ENCODE measurements at places on chromosomes 4 and X.

- no peak for DNase-seq
Measured at GRCh38 chr4:36111172-36111571, 133.1 kb downstream of the ARAP2 start.

DNA sequence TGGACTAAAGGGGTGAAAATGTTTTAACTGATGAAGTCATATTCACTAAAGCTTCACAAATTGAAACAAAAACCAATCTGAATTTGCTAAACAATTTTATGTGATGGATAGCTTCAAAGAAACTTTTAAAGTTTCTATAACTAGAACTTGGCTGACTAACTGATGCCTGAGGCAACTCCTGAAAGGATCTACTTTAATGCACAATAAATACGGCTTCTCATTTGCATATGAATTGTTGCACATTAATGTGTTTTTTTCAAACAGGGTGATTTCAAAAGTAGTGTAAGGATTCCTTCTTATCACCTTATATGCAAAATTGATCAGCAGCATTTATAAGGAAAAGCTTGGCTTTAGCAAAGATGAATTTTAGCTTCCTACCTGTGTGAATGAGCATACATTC lies 58.4 kb upstream of the ATOH1 start:
- no peak for DNase-seq

DNA sequence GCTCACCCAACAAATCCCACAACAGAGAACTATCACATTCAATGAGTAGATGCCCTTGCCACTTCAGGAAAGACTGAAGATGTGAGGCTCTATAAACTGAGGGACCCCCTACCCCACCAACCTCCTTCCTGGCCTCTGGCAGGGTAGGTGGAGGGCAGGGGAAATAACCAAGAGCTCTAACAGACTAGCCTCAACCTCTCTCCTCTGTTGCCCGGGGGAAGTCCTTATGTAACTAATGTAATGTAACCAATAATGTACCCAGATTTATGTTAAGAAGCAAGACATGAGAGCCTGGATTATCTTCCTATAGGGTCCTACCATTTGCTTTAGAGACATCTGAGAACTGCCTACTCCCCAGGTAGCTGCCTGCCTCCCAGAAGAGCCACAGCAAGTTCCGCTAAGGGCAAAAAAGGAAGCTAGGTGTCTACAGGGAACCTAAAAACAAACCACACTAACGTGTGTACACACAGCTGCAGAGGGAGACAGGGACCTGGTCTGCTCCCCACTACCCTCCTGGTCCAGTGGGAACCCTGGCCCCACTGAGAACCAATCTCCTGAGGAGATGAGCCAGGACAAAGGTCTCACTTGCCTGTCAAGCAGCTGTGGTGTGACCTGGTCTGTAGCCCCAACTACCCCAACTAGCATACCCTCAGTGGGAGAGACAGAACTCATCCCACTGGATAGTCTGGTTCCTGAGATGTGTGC lies 17.7 kb downstream of the OTUD5 start:
- DNase-seq = no peak

DNA sequence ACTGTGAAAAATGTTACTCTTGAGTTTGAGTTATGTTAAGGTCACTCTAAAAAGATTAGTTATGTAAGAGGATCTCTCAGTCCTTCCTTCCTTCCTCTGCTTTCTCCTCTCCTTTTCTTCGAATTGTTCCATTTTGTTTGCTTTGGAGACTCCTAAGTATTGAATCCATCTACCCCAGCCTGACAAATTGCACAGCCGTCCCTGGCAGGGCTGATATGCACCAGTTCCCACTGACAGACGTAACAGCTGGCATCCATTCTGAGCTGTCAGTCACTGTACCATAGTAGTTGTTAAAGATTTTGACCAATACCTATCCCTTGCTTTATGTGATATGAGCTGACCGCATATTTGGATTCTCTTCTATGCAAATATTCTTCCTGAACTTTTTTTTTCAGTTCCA lies 210.7 kb upstream of the IGFBP7 start:
- no peak for DNase-seq

GRCh38 chrX:151515237-151515636 lies 48.2 kb upstream of the PASD1 start:
- no peak for DNase-seq

DNA sequence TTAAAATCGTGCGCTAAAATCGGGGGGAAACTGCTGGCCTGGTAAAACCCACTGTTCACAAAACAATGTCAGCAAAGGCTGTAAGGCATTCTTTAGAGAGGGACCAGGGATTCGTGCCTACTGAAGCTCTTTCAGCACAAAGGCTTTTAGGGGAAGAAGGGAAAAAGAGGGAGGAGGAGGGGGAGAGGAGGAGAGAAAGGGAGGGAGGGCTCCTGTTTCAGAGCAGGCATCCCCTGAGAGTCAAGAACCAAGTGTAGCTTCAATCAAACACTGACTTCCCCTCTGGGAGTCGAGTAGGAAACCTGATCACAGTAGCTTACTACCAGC lies 9.5 kb downstream of the BCOR start:
- no peak for DNase-seq

- DNase-seq = no peak
Measured at GRCh38 chrX:68571292-68571609, 72.4 kb downstream of the YIPF6 start.

GRCh38 chr4:110211007-110211769 lies 12.8 kb upstream of the ELOVL6 start:
- DNase-seq = no peak

DNA sequence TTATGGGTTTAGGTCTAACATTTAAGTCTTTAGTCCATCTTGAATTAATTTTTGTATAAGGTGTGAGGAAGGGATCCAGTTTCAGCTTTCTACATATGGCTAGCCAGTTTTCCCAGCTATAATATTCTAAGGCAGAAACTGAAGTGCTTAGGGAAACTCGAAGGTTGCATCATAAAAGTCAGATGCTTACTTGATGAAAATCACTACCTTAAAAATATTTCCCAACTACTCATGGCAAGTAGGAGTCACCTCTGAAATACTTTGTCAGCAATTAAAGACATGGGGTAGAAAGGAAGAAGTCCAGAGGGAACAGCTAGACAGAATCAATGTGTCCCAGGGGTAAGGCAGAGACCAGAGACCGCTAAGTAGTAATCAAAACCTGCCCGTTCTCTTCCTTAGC lies 6.3 kb upstream of the AP1S2 start:
- no peak for DNase-seq

DNA sequence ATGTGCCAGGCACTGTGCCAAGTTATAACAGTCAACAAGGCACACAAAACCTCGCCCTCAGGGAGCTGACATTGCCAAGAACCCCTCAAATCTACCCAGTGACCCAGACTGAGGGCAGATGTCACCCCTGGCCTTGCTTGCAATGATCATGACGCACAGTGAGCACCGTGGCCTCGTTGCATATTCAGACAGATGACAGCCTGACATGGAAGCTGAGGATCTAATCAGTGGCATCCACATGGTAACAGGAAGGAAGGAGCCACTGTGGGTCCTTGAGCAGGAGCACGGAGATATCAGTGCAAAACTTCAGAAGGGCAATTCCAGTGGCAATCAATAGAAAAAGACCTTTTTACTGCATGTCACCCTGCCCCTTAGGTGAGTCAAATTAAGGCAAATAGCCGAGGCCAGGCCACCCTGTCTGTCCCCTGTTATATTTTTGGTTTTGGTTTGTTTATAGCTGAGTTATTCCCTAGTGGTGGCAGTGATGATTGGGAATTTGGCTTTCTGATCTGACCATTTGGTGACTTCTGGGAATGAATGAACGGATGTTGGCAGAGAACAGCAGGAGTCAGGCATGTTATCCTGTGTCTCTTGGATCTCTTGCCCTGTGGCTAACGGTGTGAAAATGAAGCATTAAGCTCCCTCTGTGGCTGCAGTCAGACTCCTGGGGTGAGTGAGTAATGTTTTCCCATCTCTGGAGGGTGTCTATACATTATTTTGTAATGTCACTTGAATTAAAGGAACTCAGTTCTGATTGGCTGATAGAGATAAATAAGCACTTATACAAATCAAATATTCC lies 20.4 kb downstream of the WDR13 start:
- no peak for DNase-seq

- DNase-seq = peak; percentile 60
Measured at GRCh38 chrX:70755850-70756249, 152.7 kb downstream of the TEX11 start.

GRCh38 chrX:103663981-103664762 lies 22.3 kb downstream of the MORF4L2 start:
- DNase-seq = no peak

- DNase-seq = no peak
Measured at GRCh38 chr4:118282692-118283091, 70.1 kb downstream of the PRSS12 start.

DNA sequence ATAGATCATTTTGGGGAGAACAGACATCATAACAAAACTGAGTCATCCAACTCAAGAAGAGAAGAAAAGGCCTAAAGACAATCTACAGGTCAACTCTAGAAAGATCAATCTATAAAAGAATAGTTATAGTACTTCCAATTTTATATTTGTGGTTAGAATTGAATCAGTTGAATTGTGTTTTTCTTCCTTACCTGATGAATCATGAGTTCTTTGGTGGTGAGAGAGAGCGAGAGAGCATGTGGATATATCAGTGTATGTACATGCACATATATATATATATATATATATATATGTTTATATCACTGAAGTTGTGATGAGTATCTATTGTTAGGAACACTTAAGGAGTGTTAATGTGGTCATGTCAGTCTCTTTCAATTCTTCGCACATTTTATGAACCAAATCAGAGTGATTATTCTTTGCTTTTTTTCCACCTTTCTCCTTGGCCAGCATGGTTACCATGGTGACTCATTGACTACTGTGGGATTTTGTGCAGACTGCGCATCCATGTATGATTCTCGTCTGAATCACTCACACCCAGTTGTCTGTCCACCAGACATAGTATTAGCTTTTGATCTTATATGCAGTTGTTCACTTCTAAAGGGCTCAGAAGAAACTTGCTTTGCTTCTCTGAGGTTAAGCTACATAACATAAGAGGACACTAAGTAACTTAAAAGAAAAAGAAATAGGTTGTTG lies 90.4 kb upstream of the RAB40AL start:
- no peak for DNase-seq

DNA sequence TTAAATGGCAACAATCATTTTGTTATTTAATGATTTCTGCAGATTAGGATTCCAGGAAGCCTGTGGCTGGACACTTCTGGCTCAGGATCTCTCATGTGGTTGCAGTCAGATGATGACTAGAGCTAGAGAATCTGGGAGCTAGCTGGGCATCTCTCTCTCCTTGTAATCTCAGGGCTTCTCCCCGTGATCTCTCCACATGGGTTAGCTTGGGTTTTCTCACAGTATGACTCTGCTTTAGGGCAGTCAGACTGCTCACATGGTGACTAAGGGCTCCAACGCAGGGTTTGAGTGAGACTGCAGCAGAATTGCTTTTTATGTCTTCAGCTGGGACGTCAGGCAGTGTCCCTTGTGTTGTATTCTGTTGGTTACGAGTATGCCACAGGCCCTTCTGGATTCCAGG lies 361.4 kb downstream of the CBLL2 start:
- DNase-seq = no peak

GRCh38 chr4:176001151-176002006 lies 64.3 kb upstream of the WDR17 start:
- no peak for DNase-seq

DNA sequence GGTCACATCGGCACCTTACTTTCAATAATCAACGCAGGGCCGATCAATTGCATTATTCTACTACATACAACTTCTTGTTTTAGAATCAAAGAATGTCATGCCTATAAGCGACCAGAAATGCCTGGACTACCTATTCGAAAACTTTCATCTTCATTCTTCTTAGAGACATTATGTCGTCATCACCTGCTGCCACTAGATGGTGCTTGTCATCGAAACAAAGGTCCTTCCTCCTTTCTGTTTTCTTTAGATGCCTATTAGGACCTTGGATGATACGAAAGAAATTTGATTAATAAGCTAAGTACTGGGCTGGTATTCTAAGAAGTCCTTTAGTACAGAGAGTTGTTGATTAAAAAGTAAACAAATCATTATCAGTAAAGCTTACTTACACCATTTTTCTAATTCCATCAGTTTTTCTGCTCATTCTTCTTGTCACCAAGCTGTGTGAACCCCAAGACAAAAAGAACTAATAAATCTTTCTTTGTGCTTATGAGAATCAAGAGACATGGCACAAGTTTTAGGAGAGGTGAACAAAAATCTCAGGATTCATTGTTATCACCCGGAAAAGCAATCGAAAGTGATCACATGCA lies 154.5 kb upstream of the SLC4A4 start:
- peak; percentile 21 for DNase-seq

DNA sequence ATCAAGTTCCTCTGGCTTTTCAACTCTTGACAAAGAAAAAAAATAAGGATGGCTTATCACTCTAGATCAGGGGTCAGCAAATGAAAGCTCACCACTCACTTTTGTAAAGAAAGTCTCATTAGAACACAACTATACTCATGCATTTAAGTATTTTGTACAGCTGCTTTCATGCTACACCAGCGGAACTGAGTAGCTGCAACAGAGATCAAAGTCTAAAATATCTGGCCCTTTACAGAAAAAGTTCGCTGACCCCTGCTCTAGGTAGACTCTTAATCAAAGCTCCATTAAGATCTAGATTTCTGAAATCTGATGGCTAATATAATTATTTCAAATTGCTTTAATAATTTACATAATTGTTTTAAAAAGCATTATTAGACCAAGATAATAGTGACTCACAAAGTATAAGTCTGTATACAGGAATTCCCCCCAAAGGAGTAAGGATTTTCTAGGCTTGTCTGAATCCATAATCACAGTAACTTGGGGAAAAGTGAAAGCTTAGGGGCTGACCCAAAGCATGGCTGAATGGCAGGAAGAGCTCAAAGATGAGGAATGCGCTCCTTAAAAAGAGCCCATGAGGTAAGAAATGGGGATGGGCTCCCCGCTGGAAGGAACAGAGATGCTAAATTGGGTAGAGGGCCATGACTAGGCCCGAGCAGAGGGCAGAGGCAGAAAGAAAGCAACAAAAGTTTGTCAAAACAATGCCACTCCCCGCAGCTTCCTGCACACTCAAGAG lies 140.3 kb downstream of the SH3KBP1 start:
- DNase-seq = no peak

DNA sequence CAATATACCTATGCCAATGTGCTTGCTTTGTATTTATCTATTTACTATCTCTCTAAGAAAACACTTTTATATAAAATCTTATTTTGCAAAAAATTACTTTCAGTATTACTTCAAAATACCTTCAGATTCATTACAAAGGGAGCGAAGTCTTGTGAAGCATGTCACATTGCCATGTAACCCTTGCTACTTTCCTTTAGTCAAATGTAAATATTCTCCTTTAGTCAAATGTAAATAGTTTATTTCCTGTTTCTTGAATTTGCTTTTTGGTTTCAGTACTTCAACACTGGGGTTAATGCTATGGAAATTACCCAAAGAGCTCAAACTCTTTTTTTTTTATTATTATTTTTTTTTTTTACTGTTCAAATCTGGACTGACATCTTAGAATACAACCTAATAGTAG lies 383.3 kb downstream of the GRXCR1 start:
- DNase-seq = no peak

GRCh38 chr4:89640620-89641366 lies 196.2 kb downstream of the SNCA start:
- DNase-seq = no peak

GRCh38 chr4:4800646-4801408 lies 58.6 kb upstream of the MSX1 start:
- DNase-seq = no peak

GRCh38 chr4:123651066-123651465 lies 254.5 kb downstream of the SPRY1 start:
- DNase-seq = no peak

GRCh38 chr4:929096-929765 lies 2.9 kb downstream of the GAK start:
- DNase-seq = no peak
